ENCODE measurements at places on chromosomes 4 and X.
A peak's percentile ranks its signal among the peaks of the same experiment; 100 is the strongest.

DNA sequence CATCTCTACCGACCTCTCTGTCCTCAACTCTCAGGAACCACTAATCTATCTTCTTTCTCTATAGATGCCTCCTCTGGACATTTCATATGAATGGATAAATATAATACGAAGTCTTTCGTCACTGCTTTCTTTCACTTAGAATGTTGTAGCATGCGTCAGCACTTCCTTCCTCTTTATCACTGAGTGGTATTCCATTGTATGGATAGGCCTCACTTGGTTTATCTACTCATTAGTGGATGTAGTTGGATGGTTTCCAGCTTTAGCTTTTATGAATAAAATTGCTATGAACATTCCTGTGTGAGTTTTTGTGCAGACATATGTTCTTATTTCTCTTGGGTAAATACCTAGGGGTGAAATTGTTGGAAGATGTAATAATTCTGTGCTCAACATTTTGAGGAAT is 528.2 kb upstream of the FAT1 start:
- peak; percentile 20 for DNase-seq

DNA sequence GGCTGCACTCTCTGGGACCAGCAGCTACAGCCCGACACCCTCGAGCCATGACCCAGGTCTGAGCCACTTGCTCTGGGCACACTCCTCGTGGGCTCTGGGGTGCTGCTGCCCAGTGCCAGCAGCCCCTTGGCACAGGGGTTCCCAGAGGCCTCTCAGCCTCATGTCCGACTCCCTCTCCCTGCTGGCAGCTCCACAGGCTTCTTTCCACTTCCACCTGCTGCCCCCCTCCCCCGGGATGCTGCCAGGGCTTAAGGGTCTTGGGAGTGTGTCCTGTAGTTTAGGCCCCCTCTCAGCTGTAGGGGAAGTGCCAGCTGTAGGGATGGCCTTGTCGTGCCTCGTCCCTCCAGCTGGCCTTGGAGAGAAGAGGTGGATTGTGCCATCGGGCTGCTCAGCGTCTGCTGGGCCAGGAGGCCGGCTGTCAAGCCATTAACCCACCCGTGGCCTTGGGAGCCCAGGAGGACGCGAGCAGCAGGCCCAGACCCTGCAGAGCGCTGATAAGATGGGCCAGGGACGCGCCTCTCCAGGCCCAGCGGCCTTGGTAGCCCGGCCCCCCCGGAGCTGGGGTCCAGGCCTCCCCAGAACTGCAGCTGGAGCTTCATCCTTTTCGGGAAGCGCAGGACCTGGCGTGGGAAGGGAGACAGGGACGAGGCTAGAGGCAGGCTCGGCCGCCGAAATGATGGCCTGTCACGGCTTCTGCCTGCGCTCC is 1.0 kb upstream of the USP27X start:
- DNase-seq: no peak

DNA sequence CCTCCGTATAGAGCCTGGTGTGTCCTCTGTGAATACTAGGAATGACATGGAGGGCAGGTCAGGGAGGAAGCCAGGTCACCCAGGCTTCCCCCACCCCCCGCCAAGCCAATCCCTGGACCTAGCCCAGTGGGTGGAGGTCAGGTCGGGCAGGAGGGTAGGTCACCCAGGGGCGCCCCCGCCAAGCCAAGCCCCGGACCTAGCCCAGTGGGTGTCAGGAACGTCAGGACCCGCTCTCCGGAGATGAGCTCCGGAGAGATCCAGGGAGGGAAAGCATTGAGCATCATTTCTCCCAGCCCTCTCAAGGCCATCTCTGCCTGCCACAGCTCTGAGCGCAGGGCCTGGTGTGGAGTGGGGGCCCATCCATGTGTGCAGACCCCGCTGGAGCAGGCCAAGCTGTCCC is 48.6 kb downstream of the WFS1 start:
- DNase-seq: no peak

- DNase-seq: no peak
Measured at GRCh38 chrX:103550415-103551051, 31.2 kb upstream of the RAB40A start.

GRCh38 chr4:105896461-105896942 is 1.2 kb downstream of the NPNT start:
- no peak for DNase-seq

GRCh38 chrX:153019166-153019565 is 25.2 kb upstream of the PNMA5 start:
- no peak for DNase-seq

- DNase-seq: no peak
Measured at GRCh38 chr4:185020293-185020808, 2.1 kb downstream of the HELT start.
